Caco-2 (cell line): ENCODE measurements at places on chromosomes 16 and 17. TPM values are rescaled to one million over a fixed set of nuclear protein-coding genes. Genes with fewer than 3 reads are reported as not detected.

Gene CBLN1
- total RNA-seq: not detected in 2 replicates

Gene STH
- not detected in 2 replicates for total RNA-seq

Gene TMEM220
- total RNA-seq: not detected in 2 replicates

Gene SDR42E1
- total RNA-seq: 5.3 and 7.5 TPM in 2 replicates

Gene CCL17
- not detected in 2 replicates for total RNA-seq

Gene HEATR9
- total RNA-seq: not detected in 2 replicates

- no peak for DNase-seq
- H3K27ac ChIP-seq: no peak overlapping the region
- no peaks in the 10 kb centered on the region for H3K36me3 ChIP-seq
These were observed 33.4 kb downstream of the ACSM2A start for GRCh38 chr16:20484726-20485125.

- peaks cover 23% of the 10 kb centered on the region for H3K4me1 ChIP-seq
- H3K36me3 ChIP-seq: peaks cover 3% of the 10 kb centered on the region; the same call in 1 of the 2 replicates
- DNase-seq: peak; percentile 41
- no peak overlapping the region for H3K4me3 ChIP-seq
- peak overlapping the region; percentile 12 for H3K27ac ChIP-seq
- H3K27me3 ChIP-seq: no peaks in the 10 kb centered on the region
These were observed 122.2 kb downstream of the SMG6 start for GRCh38 chr17:2181206-2181896.

GRCh38 chr17:31388770-31389656 lies 2.5 kb upstream of the RAB11FIP4 start:
- H3K4me1 ChIP-seq: no peaks in the 10 kb centered on the region
- H3K4me3 ChIP-seq: no peak overlapping the region
- H3K36me3 ChIP-seq: no peaks in the 10 kb centered on the region
- H3K27ac ChIP-seq: no peak overlapping the region
- peaks cover 2% of the 10 kb centered on the region for H3K27me3 ChIP-seq

DNA sequence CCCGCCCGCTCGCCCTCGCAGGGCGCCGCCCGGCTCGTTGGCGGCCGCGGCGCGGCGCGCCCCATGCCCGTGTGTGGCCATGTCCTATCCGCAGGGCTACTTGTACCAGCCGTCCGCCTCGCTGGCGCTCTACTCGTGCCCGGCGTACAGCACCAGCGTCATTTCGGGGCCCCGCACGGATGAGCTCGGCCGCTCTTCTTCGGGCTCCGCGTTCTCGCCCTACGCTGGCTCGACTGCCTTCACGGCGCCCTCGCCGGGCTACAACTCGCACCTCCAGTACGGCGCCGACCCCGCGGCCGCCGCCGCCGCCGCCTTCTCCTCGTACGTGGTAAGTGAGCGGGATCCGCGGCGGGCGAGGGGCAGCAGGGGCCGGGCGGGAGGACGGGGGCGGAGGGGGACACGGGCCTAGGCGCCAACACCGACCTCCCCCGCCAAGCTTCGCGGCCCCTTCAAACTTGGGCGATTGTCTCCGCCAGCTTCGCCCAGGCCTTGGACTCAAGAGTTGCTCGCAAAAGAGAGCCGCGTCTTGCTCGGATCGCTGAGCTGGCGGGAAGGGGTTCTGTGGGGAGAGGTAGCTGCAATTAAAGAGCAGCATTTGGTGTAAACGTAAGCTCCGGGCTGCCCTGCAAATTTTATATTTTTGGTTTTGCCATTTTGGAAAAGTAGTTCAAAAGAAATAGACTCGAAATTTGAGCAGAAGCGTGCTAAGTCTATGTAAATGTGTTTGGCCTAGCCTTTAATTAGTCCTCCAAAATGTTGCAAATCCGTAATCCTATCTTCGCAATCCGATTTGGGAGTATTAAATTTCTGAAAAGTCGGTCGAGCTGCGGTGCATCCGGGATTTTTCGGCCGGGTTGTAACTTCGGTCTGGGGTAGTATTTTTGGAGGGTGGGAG lies 702 bp downstream of the IRX5 start:
- H3K27ac ChIP-seq: peak overlapping the region; percentile 89
- no peaks in the 10 kb centered on the region for H3K27me3 ChIP-seq
- H3K4me3 ChIP-seq: peak overlapping the region; percentile 68
- no peak for DNase-seq

GRCh38 chr17:36683387-36683786 lies 82.0 kb downstream of the MRM1 start:
- H3K4me3 ChIP-seq: no peak overlapping the region
- no peaks in the 10 kb centered on the region for H3K36me3 ChIP-seq
- H3K4me1 ChIP-seq: no peaks in the 10 kb centered on the region
- DNase-seq: no peak

GRCh38 chr17:34820248-34820801 lies 140.9 kb downstream of the CCT6B start:
- no peak overlapping the region for H3K4me3 ChIP-seq
- H3K4me1 ChIP-seq: no peaks in the 10 kb centered on the region
- no peaks in the 10 kb centered on the region for H3K36me3 ChIP-seq
- DNase-seq: no peak
- H3K27ac ChIP-seq: no peak overlapping the region
